Spinal cord (tissue), 10 donors: ENCODE measurements at places on chromosomes 2 and 18. TPM values are rescaled to one million over a fixed set of nuclear protein-coding genes. Genes with fewer than 3 reads are reported as not detected.

The SCYGR1 gene
- total RNA-seq, result not detected

The TFCP2L1 gene
- total RNA-seq, result 0.30 TPM

The ANTXR1 gene
- 65.0 TPM for total RNA-seq

The ATP6V1B1 gene
- not detected for total RNA-seq

The RMC1 gene
- 24.4 TPM for total RNA-seq

The PAIP2B gene
- 42.3 TPM for total RNA-seq

The POTEC gene
- total RNA-seq, result not detected

The CD28 gene
- total RNA-seq, result 3.7 TPM
